Mesangial cell (primary cell): ENCODE measurements at places on chromosomes 4 and X. TPM values are rescaled to one million over a fixed set of nuclear protein-coding genes. Genes with fewer than 3 reads are reported as not detected.

The NHS gene
- total RNA-seq, result 4.1 and 7.7 TPM in 2 replicates

The ARMCX6 gene
- total RNA-seq, result 18.7 and 27.4 TPM in 2 replicates

The RBM46 gene
- 0.81 TPM in 1 of 2 replicates, not detected in the other for total RNA-seq

The SAGE1 gene
- not detected in 2 replicates for total RNA-seq

The AFF2 gene
- 0.16 and 0.38 TPM in 2 replicates for total RNA-seq
